NCI-H226 (cell line): ENCODE measurements at places on chromosomes 1 and 21.

GRCh38 chr1:148362626-148363438 is 120.3 kb downstream of the PPIAL4G start:
- no peak for DNase-seq

- DNase-seq, result no peak
Observed at GRCh38 chr1:17348593-17349234, 23.3 kb upstream of the PADI6 start.

GRCh38 chr1:1623181-1623630 is 7.9 kb downstream of the MIB2 start:
- no peak for DNase-seq

DNA sequence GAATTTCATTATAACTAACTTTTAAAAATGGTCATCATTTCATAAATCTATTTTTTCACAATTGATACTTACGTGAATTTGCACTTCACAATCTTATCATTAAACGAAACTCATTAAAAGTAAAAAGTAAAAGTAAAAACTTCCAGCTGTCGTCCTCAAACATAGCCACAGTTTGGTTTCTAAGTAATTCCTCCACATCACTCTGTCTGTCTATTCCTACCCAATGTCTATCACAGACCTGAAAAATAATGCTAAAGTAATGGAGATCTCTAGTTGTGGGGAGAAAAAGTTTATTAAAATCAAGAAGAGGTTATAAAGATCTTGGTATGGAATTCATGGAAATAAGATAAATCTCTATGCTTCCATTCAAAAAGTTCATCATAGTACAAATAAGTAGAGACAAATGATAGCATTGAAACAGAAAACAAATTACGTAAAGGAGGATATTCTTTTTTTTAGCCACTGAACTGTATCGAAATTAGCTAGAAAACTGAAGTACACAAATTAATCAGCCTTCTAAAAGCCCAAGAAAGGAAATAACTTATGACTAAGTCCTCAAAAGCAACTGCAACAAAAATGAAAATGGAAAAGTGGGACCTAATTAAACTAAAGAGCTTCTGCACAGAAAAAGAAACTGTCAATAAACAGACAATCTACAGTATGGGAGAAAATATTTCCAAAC is 148.6 kb downstream of the TIAM1 start:
- no peak for DNase-seq

- no peak for DNase-seq
Observed at GRCh38 chr1:68213843-68214242, 18.5 kb downstream of the WLS start.

DNA sequence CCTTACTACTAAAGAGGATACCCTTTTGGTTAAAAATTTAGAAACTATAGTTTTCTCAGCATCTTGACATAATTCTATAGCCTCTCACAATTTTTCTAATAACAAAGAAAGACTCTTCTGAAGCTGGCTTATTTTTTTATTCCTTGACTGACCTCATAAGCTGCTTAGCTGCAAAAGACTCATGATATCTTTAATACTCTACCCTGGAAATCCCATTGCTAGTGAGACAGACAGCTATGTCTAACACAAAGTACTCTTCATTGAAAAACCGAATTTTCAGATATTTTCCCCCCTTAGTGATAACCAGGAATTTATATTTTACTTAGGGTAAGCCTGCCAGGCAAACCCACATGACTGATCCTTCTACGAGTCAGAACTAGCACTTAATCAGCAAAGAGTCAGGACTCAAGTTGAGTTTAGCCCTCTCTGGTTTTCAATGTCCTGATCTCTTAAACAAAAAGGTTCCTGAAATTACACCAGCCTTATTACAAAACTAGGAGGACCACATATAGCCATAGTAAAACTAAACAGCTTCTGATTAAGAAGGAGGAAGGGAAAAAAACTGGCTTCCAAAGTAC is 56.9 kb downstream of the ENAH start:
- no peak for DNase-seq

GRCh38 chr1:56094168-56094567 is 485.2 kb downstream of the PLPP3 start:
- no peak for DNase-seq

DNA sequence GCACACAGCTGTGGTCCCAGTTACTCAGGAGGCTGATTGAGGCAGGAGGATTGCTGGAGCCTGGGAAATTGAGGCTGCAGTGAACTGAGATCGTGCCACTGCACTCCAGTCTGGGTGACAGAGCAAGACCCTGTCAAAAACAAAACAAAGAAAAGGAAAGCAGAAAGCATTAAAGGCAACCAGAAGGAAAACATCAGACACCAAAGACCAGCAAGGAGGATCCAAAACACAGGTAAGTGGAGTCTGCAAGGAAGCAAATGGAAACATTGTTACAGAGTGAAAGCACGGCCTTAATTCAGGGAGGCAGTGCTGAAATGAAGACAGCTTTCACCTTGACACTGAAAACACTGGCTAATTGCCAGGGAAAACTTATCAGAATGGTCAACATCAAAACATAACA is 40.8 kb downstream of the CFAP74 start:
- no peak for DNase-seq

GRCh38 chr1:22507587-22507986 is 55.7 kb upstream of the EPHA8 start:
- DNase-seq, result no peak

- peak; percentile 44 for DNase-seq
Observed at GRCh38 chr1:88998716-88999115, 6.3 kb upstream of the KYAT3 start.

GRCh38 chr1:33015216-33015615 is 21.5 kb downstream of the AK2 start:
- DNase-seq, result no peak

GRCh38 chr1:109252893-109253802 is 3.8 kb downstream of the CELSR2 start:
- DNase-seq, result no peak

DNA sequence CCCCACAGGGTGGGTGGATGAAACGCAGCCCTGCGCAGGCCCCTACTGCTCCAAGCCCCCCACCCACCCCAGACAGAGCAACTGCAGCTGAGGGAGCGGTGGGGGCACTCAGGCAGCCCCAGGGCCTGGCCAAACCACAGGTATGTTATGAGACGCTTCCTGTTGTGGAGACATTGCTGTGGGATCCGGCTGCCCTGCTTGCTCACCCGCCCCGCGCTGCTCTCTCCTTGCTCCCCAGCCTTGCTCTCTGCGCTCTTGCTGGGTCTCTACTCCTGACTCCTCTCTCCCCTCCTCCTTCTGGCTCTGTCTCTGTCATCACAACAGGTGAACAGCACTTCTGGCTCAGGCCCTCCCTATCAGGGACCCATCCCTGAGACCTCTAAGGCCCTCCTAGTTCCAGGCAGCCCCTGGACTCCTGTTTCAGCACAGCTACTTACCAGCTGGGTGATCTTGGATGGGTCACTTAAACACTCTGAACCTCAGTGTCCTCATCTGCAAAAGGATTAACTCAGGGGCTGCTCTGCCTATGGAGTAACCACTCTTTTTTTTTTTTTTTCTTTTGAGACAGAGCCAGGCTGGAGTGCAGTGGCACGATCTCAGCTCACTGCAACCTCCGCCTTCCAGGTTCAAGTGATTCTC is 15.9 kb downstream of the COL8A2 start:
- DNase-seq, result peak; percentile 73

DNA sequence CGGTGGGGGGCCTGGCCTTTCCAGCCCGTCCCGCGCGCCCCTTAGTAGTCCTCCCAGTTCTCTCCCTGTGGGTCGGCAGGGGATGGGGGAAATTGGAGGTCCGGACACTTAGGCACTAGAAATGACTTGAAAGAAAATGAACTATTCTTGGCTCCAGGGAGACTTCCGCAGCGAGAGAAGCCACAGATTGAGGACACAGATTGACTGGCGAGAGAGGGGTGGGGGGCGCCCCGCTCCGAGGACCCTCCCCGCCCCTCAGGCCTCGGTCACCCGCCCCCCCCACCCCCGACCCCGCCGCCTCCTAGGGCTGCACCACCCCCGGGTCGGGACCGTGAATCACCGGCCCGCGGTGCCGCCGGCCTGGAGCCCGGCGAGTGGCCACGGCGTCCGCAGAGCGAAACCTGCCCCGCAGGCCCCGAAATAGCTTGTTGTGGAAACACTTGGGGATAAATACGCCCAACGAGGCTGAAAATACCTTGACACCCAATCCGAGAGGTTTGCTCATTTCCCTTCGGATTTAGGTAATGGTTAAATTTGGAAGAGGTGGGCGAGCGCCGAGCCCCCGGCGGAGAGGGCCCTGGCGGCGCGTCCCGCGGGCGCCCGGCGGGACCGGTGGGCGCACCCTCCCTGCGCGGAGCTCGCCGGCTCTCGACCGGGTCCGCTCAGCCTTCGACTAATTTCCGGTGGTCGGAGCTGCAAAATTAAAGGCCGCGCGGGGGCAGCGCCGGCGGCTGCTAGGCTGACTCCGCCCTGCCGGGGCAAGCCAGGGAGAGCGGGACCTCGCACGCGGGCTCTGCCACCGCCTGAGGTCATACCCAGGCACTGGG is at the start of gene GFI1:
GFI1 (minus strand) TSS at position 675 of the 827 bp plus-strand sequence. CDS start 3,438 bp downstream, outside the sequence.
- no peak for DNase-seq

GRCh38 chr1:30868833-30869435 is 39.6 kb downstream of the SDC3 start:
- no peak for DNase-seq

DNA sequence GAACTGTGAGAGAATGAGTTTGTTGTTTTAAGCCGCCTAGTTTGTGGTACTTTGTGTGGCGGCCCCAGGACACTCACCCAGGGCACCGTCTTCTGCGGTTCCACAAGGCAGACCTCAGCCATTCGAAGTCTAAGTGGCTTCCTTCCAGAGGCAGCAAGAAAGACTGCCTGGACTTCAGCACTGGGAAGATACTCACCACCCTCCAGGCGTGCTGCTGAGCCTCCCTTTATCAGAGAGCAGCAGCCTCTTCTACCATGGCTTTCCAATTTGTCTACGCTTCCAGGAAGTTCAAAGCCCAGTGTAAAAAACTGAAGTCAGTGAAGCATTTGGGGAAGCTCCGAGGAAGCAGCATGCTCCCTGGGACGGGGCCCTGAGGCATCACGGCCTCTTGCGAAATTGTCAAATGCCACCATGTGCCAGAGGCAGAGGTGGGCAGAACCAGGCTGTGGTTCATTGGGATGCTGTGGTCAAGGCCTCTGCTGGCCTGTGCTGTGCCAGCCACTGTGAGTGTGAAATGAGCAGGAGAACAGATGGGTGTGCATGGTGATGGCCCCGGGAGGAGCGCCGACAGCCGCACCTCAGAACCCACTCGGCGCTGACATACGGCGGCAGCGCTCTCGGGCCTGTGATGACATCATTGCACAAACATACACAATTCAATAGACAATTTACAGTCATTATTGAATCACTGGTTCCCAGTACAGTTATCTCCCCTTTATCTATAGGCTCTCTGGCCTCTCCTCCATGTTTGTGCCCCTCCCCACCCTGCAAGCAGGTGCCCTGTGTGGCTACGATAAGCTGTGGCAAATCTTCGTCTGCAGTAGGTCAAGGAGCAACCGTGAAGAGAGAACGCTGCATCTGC is 110.4 kb downstream of the PDE9A start:
- DNase-seq, result no peak

DNA sequence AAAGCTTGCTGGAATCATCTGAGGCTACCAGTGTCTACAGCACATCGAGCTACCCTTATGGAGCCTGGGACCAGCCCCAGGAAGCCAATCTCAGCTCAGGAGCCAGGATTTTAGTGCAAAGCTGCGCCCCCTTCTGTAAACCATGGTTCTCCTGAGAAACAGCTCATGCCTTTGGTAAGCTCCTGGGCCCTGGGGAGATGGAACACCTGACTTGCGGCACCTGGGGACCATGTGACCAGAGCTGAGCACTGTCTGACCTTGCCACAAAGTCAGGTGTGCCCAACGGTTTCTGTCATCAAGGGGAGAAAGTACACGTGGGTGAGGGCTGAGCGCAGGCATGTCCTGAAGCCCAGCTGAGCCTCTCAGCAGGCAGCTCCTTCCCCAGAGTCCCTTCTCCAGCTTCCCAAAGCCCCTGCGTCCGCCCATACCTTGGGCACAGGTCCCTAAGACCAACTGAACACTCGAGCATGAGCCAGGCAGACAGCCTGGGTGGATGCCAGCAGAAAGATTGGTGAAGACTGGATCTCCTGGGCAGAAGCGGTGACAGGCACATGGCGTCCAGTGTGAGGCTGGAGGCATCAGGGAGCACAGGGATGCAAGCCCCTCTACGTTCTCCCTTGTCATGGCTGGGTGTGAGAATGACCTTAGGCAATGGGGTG is 57.9 kb upstream of the TENT5B start:
- no peak for DNase-seq

DNA sequence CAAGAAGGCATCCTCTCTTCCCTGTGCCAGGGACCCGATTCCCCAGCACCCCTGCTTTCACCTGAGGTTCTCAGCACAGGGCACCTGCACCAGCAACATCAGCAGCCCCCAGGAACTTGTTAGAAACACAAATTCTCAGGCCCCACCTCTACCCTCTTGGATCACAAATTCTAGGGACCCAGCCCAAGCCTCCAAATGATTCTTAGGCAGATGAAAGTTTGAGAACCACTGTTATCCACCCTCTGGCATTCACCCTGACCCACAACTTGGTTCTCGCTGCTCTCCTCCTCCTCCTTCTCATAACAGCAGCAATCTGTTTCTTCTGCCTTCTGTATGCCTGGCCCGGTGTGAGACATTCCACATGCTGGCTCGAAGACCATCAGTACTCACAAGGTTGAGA is 60.3 kb upstream of the HIVEP3 start:
- no peak for DNase-seq

GRCh38 chr1:93552741-93553455 is 105.0 kb downstream of the FNBP1L start:
- DNase-seq, result peak; percentile 71

DNA sequence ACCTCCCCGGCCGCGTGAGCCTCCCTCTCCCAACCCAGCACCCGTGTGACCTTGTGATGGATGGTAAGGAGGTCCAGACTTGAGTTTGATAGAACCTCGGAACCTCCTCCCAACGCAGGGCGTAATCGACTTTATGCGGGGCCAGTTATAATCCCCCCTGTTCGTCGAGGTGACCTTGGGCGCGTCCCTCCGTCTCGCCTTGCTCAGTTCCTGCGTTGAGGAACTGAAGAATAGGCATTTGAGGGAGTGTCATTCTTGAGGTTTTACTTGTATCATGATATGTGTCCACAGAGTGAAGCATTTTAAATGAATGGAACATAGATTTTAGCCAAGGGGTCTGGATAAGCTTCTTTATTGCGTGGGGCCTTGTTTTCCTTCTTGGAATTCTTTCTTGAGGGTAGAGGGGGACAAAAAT is 433 bp downstream of the TIMM17A start:
- no peak for DNase-seq

- no peak for DNase-seq
Observed at GRCh38 chr1:228282329-228283042, 74.6 kb downstream of the OBSCN start.

DNA sequence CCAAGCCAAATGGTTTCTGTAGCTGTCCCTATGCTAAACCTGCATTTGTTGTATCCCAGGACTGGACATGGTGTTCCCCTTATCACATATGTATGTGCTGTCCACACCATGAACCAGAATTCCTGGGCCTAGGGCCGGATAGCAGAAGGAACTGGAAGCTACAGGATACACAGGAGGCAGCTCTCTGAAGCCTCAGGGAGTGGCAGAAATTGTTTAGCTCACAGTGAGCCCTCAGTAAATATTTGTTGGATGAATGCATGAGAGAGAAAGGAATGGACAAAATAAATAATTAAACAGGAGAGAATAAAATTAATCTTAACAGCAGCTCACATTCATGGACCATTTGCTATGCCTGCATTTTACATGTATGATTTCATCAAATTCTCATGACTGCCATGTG is 2.1 kb downstream of the NIPAL3 start:
- DNase-seq, result peak; percentile 56

GRCh38 chr1:36752891-36753361 is 270.2 kb upstream of the CSF3R start:
- DNase-seq, result no peak

GRCh38 chr1:23288671-23289070 is 55.4 kb downstream of the HNRNPR start:
- no peak for DNase-seq
